ENCODE measurements at places on chromosomes 12 and 14.
A peak's percentile ranks its signal among the peaks of the same experiment; 100 is the strongest.

DNA sequence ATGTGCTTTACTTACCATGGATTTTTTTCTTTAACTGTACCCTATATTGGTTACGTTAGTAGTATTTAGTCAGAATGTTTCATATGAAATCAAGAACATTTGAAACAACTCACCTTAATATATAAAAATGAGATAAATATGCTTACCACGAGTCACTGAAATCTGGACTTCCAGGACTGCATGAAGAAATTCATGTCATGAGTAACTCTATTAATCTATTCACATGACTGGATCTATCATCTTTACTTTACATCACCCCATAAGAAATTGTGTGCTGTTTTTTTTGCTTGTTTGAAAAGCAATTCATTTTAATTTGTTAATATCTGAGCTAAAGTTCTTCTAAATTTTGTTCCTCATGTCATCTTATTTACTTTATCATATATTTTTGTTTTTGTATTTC, 5.2 kb downstream of the EPYC start:
- no peak for DNase-seq

DNA sequence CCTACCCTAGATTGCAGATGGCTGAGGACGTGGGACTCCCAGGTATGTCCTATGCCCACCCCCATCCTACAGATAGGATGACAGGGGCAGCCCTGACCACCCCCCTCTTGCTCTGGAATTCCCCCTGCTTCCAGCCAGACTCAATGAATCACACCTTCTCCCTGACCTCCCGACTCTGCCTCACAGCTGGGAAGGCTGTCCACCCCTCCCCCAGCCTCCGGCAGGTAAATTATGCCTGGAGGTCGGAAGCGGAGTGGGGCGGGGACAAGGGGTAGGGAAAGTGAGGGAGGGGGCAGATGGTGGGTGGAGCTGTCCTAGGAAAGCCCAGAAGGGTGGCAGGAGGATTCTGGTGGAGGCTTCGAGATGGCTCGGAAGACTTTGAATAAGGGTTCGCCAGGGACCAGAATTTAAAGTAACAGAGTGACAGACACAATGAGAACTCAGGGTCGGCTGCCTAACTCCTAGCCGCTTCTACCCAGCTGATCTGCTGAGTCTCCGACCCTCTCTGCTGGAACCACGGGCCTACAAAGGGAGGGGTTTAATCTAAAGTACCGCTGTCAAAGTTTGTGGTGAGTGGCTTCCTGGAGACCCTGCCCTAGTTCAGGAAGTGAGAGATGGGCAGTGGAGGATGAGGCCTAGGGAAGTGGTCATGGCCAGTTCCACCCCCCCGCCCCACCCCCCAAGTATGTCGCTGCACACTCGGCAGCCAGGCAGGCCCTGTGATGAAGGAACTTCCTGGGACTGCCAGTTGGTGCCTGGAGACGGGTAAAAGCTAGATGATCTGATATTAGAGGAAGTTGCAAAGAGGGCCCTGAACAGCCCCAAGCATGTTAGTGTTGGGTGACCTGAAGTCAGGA, 4.2 kb downstream of the PLEKHG3 start:
- peak; percentile 58 for DNase-seq

DNA sequence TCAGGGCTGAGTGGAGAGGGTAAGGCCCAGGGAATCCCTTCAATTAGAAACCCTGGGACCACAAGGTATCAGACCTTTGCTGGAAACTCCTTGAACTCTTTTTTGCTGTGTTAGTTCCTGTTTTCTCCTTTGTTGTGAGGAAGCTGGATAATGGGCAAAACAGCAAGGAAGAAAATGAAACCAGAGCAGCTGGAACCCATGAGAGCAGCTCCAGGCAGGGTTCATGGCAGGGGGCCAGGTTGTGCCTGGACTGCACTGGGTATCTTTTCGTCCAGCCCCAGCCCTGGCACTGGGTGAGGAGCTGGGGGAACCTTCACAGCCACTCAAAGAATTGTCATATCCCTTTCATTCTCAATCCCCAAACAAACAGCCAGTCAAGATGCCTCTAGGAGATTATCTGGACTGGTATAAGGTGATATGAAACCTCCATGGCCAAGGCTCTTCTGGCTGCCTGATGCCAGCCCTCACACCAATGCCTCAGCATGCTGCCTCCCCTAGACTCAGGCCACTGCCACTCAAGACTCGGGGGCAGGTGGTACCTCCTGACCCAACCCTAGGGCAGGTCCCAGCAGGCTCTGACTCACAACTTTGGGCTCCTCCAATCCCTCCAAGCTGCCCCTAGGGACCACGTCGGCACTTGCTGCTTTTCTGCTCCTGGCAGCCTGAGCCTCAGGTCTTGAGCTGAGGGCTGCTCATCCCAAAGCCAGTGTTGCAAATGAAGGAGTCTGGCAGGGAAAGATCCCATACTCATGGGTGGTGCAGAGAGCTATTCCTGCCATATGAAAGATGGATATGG, 16.5 kb downstream of the FAM186B start:
- no peak for DNase-seq

- DNase-seq, result no peak
Measured at GRCh38 chr14:77557391-77557790, 58.8 kb upstream of the ISM2 start.

DNA sequence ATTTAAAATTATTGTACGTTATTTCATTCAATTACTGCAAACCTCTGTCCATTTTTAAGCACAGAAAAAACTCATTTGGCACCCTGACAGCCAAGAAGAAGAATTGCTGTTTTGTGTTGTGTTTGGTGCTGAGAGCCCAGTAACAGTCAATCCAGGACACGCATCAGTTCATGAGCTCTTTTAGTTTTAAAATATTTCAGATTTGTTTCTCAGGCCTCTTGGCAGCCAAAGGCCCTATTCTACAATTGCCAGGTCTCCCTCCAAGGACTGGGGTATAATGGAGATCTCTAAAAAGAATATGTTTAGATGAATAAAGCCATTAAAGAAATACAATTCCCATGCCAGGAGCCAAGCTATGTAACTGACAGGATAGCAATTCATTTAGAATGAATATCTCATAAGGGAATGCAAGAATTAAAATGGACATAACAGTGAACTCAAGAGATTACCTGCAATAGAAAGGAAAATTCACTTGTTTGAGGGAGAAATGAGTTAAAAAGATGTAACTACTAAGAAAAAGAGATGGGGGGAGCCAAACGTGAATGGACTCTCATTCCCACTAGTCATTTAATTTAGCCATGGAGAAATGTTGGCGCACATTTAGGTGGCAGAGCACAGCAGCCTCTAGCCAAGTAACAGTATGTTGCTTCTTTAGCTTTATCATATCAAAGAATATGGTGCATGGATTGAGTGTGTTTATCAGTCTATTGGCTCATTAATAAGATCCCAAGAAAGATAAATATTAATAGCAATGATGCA, 140.6 kb upstream of the PELI2 start:
- DNase-seq, result no peak

DNA sequence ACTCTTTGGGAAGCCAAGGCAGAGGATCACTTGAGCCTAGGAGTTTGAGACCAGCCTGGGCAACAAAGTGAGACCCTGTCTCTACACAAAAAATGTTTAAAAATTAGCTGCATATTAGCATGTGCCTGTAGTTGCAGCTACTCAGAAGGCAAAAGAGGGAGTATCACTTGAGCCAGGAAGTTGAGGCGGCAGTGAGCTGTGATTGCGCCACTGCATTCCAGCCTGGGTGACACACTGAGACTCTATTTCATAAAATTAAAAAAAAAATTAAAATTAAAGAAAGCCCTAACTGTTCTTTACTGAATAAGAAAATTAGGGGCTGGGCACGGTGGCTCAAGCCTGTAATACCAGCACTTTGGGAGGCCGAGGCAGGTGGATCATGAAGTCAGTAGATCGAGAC, 27.0 kb downstream of the SENP1 start:
- no peak for DNase-seq

GRCh38 chr14:53110096-53110495, 43.0 kb downstream of the DDHD1 start:
- DNase-seq, result no peak

DNA sequence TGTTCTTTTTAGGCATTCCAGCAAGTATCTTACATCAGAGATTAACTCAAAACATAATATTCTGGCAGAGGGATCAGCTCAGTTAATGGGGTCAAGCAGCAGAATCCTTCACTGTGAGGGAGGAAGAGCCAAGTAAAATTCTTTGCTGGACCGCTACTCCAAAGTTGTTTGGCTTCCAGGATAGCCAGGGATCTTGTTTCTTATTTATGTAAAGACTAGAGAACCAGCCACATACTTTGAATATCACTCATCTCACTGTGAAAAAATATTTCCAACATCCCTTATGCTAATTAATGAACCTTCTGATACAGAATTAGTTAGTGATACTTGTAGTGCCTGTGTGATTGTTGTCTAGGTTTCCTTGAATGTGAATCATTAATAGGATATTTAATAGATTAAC, 94.2 kb downstream of the PLEKHA5 start:
- DNase-seq, result no peak

- no peak for DNase-seq
Measured at GRCh38 chr12:26179826-26180225, 15.5 kb upstream of the SSPN start.

DNA sequence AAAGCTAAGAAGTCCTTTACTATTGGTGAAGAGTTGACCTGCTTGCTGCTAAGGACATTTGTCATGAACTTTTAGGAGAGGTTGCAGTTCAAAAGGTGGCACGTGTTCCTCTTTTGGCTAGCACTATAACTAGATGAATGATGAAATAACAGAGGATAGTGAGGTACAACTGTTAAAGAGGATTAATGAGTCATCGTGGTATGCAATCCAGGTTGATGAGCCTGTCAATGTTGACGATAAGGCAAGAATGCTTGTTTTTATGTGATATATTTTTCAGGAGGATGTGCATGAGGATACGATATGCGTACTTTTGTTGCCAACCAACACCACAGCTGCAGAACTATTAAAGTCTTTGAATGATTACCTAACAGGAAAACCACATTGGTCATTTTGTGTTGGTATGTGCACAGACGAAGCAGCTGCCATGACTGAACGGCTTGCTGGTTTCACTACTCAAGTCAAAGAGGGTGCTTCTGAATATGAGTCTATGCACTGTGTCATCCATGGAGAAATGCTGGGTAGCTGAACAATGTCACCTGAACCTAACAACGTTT, 10.6 kb downstream of the CEP128 start:
- peak; percentile 69 for DNase-seq

DNA sequence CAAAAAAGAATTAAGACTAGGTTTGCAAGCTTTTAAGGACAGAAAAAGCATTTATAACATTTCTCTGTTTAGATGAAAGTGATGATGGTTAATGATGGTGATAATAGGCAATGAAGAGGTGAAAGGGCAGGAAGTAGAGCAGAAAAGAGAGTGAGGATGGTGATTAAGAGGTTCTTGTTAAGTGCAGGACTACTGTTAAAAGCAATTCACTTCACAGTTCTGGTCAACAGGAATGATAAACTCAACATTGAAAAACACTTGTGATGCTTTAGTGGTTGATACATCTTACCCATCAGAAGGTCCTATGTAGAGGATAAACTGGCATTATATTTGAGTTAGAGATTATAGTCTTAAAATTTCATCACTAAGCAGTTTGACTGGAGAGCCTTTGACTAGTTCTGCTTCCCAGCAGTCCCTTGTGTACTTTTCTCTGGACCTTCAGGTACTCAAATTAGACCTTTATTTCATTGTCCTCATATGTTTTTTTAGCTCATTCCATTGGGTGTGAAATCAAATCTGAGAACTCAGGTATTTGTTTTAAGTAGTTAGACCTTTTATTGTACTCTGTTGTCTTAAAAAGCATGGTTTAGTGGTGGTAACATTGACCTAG, 10.9 kb downstream of the RAP1B start:
- DNase-seq, result no peak

GRCh38 chr14:28098856-28099255, 667.7 kb upstream of the FOXG1 start:
- DNase-seq, result no peak

DNA sequence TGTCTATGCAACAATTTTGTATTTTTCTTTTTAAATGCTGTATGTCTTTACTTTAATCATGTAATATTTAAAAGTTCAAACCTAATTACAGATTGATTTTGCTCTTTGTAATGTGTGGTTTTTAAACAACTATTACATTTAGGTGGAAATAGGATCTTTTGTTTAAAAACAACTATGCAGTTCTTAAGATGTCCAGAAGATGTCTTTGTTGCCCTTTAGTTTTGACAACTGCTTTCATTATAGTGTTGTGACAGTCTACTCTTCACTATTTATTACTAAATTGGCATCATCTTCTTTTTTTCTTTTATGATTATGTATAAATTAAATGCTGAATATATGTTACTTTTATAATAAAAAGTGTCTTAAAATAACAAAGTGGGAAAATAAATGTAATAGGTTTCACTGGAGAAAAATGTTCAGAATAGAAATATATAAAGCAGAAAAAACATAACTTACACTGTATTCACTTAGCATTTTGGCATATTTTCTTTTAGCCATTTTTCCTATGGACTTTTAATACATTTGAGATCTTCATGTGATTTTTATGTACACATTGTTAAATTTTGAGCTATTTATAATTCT, 27.1 kb upstream of the PCNX4 start:
- no peak for DNase-seq

DNA sequence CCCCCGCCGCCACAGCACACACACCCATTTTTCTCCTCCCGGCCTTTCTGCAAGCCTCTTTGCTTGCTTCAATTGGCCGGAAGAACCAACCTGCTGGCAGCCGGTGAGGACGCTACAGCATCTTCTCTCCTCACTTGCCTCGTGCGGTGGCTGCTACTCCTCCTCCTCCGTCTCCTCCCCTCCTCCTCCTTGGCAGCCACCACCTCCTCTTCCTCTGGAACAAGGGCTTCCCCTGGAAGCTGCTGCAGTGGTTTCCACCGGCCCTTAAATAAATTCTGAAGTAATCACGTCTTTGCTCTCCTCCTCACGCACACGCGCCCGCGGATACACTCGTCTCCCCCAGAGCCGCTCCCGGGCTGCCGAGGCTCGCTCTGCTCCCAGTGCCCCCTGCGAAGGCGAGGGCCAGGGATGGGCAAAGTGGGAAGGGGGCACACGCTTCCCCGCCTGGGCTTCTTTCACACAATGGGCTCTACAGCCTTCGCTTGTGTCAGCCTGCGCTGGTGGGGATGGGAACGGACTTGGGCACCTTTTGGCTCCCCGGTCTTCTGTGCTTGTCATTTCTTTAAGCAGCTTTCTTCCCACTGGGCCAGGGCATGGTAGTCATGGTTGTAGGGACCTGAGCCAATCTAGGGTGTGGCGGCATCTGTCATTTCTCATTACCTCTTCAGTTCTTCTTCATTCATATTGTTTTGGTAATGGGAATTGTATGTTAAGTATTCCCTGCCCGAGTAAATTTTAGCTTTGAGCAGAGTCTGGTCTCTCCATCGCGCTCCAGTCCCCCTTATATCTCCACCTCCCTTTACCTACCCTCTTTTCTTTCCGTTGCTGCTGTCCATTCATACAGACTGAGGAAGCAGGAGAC, at the start of gene PPFIA2:
Gene PPFIA2 (minus strand): TSS at position 161 of the 862 bp plus-strand sequence.
- no peak for DNase-seq

GRCh38 chr12:113565368-113565767, 93.7 kb upstream of the LHX5 start:
- DNase-seq, result no peak

Data from stimulated activated effector memory CD8-positive, alpha-beta T cell treated with anti-CD3 and anti-CD28 coated beads, Interleukin-12 subunit alpha, Interleukin-12 subunit beta, amount 100 ng/mL, for 72 hours (primary cell).